ENCODE measurements at places on chromosomes 7 and 10. TPM values are rescaled to one million over a fixed set of nuclear protein-coding genes. Genes with fewer than 3 reads are reported as not detected.

- peaks cover 2% of the 10 kb centered on the region for H3K27me3 ChIP-seq
- DNase-seq, result peak; percentile 15
- H3K4me1 ChIP-seq, result no peaks in the 10 kb centered on the region
- H3K36me3 ChIP-seq, result no peaks in the 10 kb centered on the region
These were observed 56.1 kb downstream of the ZNF783 start for GRCh38 chr7:149317986-149318672.

GRCh38 chr10:95445223-95445836 lies 115.8 kb downstream of the SORBS1 start:
- no peak overlapping the region for H3K4me3 ChIP-seq
- H3K4me1 ChIP-seq, result peaks cover 8% of the 10 kb centered on the region
- H3K27ac ChIP-seq, result no peak overlapping the region

CPEB3 gene
- total RNA-seq, result 6.9 TPM

LAMTOR4 gene
- 148 TPM for total RNA-seq

GRCh38 chr7:141698247-141699015 lies 3.5 kb downstream of the DENND11 start:
- H3K27ac ChIP-seq, result no peak overlapping the region
- H3K27me3 ChIP-seq, result no peaks in the 10 kb centered on the region
- DNase-seq, result peak; percentile 49
- peaks cover 27% of the 10 kb centered on the region for H3K4me1 ChIP-seq

DNA sequence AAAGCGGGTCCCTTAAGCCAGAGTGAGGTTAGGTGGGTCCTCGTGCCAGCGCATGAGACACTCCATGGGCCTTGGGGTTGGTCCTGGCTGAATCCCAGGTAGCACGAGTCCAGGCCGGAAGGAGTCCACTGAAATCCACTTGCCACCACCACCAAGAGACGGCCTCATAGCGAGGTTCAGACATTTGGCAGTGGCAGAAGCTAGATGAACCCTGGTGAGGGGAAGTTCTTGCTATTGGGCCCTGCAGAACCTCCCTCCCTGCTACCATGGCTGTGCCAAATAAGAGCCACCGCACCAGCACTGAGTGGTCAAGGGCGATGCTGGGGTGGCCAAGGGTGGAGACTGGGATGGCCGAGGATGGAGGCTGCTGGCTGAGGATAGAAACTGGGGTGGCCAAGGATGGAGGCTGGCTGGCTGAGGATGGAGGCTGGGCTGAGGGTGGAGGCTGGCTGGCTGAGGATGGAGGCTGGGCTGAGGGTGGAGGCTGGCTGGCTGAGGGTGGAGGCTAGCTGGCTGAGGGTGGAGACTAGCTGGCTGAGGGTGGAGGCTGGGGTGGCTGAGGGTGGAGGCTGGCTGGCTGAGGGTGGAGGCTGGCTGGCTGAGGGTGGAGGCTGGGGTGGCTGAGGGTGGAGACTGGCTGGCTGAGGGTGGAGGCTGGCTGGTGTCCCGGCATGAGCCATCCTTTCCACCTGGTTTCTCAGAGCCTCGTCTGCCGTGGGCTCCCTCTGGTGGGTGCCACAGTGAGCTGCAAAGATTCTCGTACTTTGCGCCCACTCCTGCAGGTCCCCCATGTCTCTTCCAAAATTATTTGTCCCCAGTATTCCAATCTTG lies 88.2 kb downstream of the ELFN1 start:
- H3K27ac ChIP-seq, result no peak overlapping the region
- H3K4me1 ChIP-seq, result peaks cover 6% of the 10 kb centered on the region
- no peak overlapping the region for H3K4me3 ChIP-seq
- no peak for DNase-seq

- H3K36me3 ChIP-seq, result no peaks in the 10 kb centered on the region
- peak overlapping the region; percentile 92 for H3K27ac ChIP-seq
- peaks cover 18% of the 10 kb centered on the region for H3K4me1 ChIP-seq
- no peaks in the 10 kb centered on the region for H3K27me3 ChIP-seq
- peak overlapping the region; percentile 90 for H3K4me3 ChIP-seq
These were observed 28.7 kb upstream of the KMT2C start for GRCh38 chr7:152464312-152465118.

GRCh38 chr7:148772297-148773089 lies 73.8 kb downstream of the CUL1 start:
- peaks cover 20% of the 10 kb centered on the region for H3K4me1 ChIP-seq
- peaks cover 42% of the 10 kb centered on the region for H3K36me3 ChIP-seq
- no peak overlapping the region for H3K4me3 ChIP-seq
- no peak for DNase-seq
- H3K27me3 ChIP-seq, result no peaks in the 10 kb centered on the region
- peak overlapping the region; percentile 69 for H3K27ac ChIP-seq

DNA sequence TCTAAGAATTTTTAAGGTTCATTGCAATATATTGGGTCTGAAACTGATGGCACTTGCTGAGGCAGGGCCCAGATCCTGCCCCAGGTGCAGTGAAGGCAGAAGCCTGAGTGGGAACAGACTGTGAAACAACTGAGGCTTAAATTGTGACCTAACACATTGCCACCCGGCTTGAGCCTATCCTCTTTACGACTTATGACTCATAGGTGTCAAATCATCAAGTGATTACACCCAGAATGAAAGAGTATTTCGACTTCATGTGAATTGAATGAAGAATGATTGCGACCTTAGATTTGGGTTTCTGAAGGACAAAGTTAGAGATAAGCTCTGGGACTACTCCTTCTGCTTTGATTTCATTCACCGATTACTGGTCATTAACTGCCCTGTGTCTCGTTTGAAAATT lies 200.9 kb downstream of the CREB5 start:
- DNase-seq, result no peak
- no peaks in the 10 kb centered on the region for H3K4me1 ChIP-seq
- no peak overlapping the region for H3K4me3 ChIP-seq
- H3K27ac ChIP-seq, result no peak overlapping the region
- no peaks in the 10 kb centered on the region for H3K36me3 ChIP-seq

MUC3A gene
- not detected for total RNA-seq

SEC61A2 gene
- 22.2 TPM for total RNA-seq

- H3K27ac ChIP-seq, result no peak overlapping the region
- no peaks in the 10 kb centered on the region for H3K36me3 ChIP-seq
- peaks cover 10% of the 10 kb centered on the region for H3K4me1 ChIP-seq
- H3K27me3 ChIP-seq, result no peaks in the 10 kb centered on the region
- no peak for DNase-seq
- no peak overlapping the region for H3K4me3 ChIP-seq
These were observed 46.1 kb downstream of the ZCCHC24 start for GRCh38 chr10:79399223-79399831.

MINDY4 gene
- total RNA-seq, result 1.1 TPM

- no peak overlapping the region for H3K27ac ChIP-seq
- DNase-seq, result no peak
- no peak overlapping the region for H3K4me3 ChIP-seq
- H3K27me3 ChIP-seq, result peaks cover 12% of the 10 kb centered on the region
- H3K4me1 ChIP-seq, result peaks cover 17% of the 10 kb centered on the region
- no peaks in the 10 kb centered on the region for H3K36me3 ChIP-seq
These were observed 3.4 kb downstream of the GFRA1 start for GRCh38 chr10:116269619-116270018.

GRCh38 chr7:146090023-146090645 lies 26.5 kb upstream of the CNTNAP2 start:
- H3K4me3 ChIP-seq, result no peak overlapping the region
- no peak overlapping the region for H3K27ac ChIP-seq
- DNase-seq, result no peak
- H3K4me1 ChIP-seq, result no peaks in the 10 kb centered on the region
- H3K27me3 ChIP-seq, result no peaks in the 10 kb centered on the region

OR2A7 gene
- 0.73 TPM for total RNA-seq

CAMK2G gene
- 73.8 TPM for total RNA-seq

CALN1 gene
- total RNA-seq, result 0.18 TPM

GRCh38 chr7:139078399-139078798 lies 31.1 kb downstream of the ZC3HAV1 start:
- peaks cover 6% of the 10 kb centered on the region for H3K4me1 ChIP-seq
- DNase-seq, result no peak
- H3K27ac ChIP-seq, result no peak overlapping the region
- H3K36me3 ChIP-seq, result peaks cover 87% of the 10 kb centered on the region

DLX6 gene
- total RNA-seq, result not detected

NUTM2E gene
- 0.30 TPM for total RNA-seq

- DNase-seq, result no peak
- H3K27ac ChIP-seq, result no peak overlapping the region
- H3K4me1 ChIP-seq, result no peaks in the 10 kb centered on the region
- no peaks in the 10 kb centered on the region for H3K36me3 ChIP-seq
- no peaks in the 10 kb centered on the region for H3K27me3 ChIP-seq
These were observed 14.0 kb upstream of the CDK14 start for GRCh38 chr7:90582164-90582563.

SERPINE1 gene
- 1.1 TPM for total RNA-seq

GRCh38 chr7:100865938-100866728 lies 1.1 kb upstream of the TRIP6 start:
- peaks cover 20% of the 10 kb centered on the region for H3K4me1 ChIP-seq
- peaks cover 9% of the 10 kb centered on the region for H3K27me3 ChIP-seq
- peak; percentile 37 for DNase-seq
- no peak overlapping the region for H3K4me3 ChIP-seq
- no peak overlapping the region for H3K27ac ChIP-seq
- peaks cover 17% of the 10 kb centered on the region for H3K36me3 ChIP-seq

- no peaks in the 10 kb centered on the region for H3K27me3 ChIP-seq
- no peaks in the 10 kb centered on the region for H3K36me3 ChIP-seq
- H3K4me3 ChIP-seq, result no peak overlapping the region
- H3K27ac ChIP-seq, result peak overlapping the region; percentile 14
- peak; percentile 43 for DNase-seq
- H3K4me1 ChIP-seq, result peaks cover 50% of the 10 kb centered on the region
These were observed 486.0 kb upstream of the GALNT17 start for GRCh38 chr7:70645876-70646351.

GRCh38 chr7:47492716-47493325 lies 89.1 kb downstream of the TNS3 start:
- H3K27me3 ChIP-seq, result no peaks in the 10 kb centered on the region
- H3K4me3 ChIP-seq, result no peak overlapping the region
- H3K27ac ChIP-seq, result no peak overlapping the region
- peaks cover 25% of the 10 kb centered on the region for H3K4me1 ChIP-seq
- no peak for DNase-seq

FBXW4 gene
- total RNA-seq, result 106 TPM

GNAI1 gene
- total RNA-seq, result 0.59 TPM

DNA sequence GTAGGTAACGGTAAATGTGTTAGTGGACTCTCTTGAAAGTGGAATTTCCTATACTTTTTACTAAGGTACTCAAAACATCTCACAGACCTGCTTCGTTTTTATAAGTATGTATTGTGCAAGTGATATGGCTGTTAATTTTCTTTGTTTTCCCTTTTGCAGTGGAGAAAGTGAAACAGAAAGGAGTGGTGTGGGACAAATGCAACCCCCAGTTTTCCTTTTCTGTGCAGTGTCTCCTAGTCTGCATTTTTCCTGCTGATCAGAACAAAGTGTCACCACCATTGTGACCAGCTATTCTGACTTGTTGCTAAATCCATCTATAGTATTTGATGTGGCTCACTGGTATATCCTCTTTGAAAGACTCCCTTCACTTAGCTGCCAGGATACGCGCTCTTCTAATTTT lies 410.0 kb downstream of the EXOC4 start:
- no peaks in the 10 kb centered on the region for H3K36me3 ChIP-seq
- no peak for DNase-seq
- H3K27ac ChIP-seq, result no peak overlapping the region
- no peak overlapping the region for H3K4me3 ChIP-seq
- no peaks in the 10 kb centered on the region for H3K27me3 ChIP-seq

DNA sequence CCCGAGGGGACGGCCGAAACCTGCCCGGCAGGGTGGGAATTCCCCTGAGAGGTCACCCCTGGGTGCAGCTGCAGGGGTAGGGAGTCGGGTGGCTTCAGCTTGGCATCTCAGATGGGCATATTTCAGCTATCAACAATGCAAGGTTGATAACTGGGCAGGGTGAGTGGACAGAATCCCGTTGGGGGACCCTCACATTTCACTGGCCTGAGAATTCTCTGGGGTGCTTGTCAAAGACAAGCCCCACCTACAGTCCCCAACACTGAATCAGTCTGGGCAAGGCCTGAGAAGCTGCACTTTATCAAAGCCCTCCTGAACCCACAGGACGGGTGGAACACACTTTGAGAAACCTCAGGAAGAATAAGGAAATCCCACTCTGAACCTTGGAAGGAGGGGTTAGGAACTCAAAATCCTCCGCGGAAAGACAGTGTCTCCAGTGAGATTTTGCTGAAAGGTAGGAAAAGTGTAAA lies 3.1 kb downstream of the RGS10 start:
- H3K27ac ChIP-seq, result no peak overlapping the region
- no peak overlapping the region for H3K4me3 ChIP-seq
- H3K27me3 ChIP-seq, result no peaks in the 10 kb centered on the region
- H3K4me1 ChIP-seq, result peaks cover 32% of the 10 kb centered on the region
- H3K36me3 ChIP-seq, result no peaks in the 10 kb centered on the region

GRCh38 chr10:45197816-45198485 lies 117.5 kb downstream of the OR13A1 start:
- DNase-seq, result no peak
- H3K4me1 ChIP-seq, result no peaks in the 10 kb centered on the region
- no peak overlapping the region for H3K27ac ChIP-seq
- H3K36me3 ChIP-seq, result no peaks in the 10 kb centered on the region
- no peaks in the 10 kb centered on the region for H3K27me3 ChIP-seq
- H3K4me3 ChIP-seq, result no peak overlapping the region

PAOX gene
- 4.2 TPM for total RNA-seq

DNA sequence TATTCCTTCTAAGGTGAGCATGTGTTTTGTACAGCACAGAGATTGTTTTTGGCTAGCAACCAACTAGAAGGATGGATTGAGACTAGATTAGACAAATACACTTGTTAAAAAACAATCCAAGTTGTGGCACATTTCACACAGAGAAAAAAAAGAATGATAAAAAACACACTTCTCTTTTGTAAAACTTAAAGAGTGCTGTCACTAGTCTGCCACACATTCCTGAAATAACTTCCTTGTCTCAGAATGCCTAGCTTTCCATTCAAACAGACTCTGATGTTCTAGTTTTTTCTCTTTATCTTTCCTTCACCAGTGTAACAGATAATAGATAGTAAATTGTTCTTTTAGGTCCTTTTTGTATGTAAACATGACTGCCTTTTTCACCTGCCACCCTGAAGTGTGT lies 11.4 kb downstream of the DLD start:
- H3K4me1 ChIP-seq, result no peaks in the 10 kb centered on the region
- H3K36me3 ChIP-seq, result peaks cover 53% of the 10 kb centered on the region
- no peak overlapping the region for H3K27ac ChIP-seq

Measured in natural killer cell (primary cell).